ENCODE measurements at places on chromosomes 5 and 9.

DNA sequence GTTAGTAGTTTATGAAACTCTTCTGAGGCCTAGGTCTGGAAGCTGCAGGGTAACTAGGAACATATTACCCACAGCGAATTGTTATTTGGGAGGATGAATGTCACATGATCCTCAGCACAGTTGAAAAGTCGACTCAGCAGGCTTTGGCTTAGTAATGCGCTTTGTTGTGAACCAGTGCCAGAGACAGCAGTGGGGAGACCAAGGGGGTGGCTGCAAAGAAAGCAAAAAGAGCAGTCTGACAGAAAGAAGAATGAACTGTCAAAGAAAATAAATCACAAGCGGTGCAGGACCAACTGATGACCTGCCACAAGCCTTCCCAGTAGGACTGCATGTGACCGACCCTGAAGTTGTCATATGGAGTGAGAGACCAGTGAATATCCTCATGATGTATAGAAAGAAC is 170.0 kb downstream of the CCDC171 start:
- DNase-seq, result peak; percentile 44

- DNase-seq, result no peak
These were observed 33.0 kb downstream of the ELOVL7 start for GRCh38 chr5:60811105-60811504.

DNA sequence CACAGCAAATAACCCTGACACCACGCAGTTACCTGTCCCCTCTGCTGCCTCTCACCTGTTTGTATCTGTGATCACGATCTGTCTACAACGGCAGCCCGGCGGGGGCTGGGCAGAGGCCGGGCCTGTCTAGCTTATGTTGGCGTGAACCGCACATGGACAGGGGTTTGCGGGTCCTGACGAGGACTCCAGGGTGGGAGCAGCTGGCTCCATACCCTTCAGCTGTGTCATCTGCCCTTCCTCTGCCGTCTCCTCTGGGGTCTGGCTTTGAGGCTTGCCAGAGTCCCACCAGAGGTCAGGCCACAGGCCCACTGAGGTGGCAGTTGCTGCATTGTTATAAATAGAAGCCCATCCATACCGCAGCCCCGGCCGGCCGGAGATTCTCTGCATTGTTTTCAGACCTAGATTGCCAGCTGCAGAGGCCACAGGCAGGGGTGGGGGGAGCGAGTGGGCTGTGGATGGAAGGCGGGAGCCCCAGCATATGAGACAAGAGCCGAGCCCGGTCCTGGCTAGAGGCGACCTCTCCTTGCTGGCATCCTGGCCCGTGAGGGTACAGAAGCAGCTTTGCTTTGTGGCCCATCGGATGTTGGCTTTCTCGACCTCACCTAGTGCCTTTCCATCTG is 37.8 kb downstream of the FAM78A start:
- DNase-seq, result no peak

- no peak for DNase-seq
These were observed 10.7 kb downstream of the SLC25A25 start for GRCh38 chr9:128078504-128079434.

- DNase-seq, result no peak
These were observed 56.8 kb upstream of the TBCA start for GRCh38 chr5:77832938-77833337.

- DNase-seq, result no peak
These were observed 266.8 kb upstream of the NREP start for GRCh38 chr5:112023766-112024165.

- DNase-seq, result no peak
These were observed 147.2 kb upstream of the KLF4 start for GRCh38 chr9:107636571-107637381.

DNA sequence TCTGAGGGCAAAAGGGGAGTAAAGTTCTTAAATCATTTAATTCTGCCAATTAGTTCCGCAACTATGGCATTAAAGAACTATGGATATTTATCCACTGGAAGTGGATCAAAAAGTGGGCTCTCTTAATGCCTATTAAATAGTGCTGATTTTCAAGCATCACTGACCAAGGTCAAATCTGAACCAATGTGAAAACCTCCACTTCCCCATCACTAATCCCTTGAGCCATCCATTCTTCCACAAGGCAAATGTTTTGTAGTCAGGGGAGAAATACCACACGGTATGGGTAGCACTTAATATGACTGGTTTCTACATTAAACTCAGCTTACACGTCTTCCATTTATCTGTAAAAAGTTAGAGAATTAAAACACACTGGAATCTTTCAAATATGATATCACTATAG is 57.6 kb downstream of the MLLT3 start:
- no peak for DNase-seq

- DNase-seq, result no peak
These were observed 460.7 kb upstream of the MEF2C start for GRCh38 chr5:89343666-89344065.

GRCh38 chr5:33657804-33658440 is 217.2 kb downstream of the TARS1 start:
- DNase-seq, result no peak

DNA sequence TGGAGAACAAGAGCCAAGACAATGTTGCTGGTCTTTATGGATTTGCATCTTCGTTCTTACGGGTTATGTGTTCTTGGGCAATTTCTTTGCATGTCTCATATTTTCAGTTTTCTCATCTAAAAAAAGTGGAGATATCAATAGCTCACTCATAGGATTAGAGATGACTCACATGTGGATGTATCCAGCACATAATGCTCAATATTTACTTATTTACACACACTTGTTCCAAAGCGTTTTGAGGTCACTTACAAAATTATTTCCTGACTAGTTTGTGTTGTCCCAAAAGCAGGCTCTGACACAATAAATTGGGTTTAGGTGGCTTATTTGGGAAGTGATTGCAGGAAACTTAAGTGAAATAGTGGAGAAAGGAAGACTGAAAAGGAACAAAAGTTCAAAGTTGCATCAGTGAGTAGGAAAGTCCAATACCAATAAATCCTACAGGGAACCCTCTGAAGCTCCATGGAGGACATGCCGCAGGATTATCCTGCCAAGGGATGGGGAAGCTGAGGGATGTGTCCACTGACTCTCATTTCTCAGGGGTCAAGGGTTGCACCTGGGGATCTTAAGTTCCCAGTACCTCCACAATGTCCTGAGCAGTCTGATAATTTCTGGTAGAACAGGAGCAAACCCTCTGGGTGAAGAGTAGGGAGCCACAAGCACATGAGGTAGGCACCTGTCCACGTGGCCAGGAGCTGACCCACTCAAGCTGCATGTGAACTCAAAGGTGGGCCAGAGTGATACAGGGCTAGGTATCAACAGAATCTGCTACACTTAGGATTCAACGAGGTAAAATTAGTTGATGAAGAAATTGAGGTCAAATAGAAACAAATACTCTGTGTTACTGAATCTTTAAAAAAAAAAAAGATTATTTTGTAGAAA is 37.4 kb upstream of the SLC44A1 start:
- no peak for DNase-seq

DNA sequence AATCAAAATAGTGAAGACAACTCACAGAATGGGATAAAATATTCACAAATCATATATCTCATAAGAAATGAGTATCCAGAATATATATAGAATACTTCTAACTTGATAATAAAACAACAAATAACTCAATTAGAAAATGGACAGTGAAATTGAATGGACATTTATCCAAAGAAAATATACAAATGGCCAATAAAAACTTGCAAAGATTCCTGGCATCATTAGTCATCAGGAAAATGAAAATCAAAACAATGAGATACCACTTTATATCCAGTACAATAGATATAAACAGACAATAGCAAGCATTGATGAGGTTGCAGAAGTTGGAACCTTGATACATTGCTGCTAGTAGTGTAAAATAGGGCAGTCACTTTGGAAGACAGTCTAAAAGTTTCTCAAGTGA is 12.8 kb upstream of the TLR4 start:
- no peak for DNase-seq

DNA sequence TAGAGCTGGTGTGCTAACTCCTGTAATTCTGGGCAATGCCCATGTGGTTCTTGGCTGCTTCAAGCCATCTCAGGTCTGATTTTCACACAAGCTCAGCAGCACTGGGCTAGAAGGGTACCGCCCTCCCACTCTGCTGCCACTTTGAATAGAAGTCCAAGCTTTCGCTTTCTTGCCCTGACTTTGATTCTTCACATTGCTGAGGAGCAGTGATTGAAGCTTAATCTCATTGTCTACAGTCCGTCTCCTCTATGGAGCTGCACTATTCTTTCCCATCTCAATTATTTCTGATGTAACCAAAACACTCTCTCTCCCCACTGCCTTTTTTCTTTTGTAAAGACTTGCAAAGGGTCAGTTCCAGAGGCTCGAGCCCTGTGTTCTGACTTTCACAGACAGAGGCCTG is 12.9 kb upstream of the RNF183 start:
- DNase-seq, result no peak

DNA sequence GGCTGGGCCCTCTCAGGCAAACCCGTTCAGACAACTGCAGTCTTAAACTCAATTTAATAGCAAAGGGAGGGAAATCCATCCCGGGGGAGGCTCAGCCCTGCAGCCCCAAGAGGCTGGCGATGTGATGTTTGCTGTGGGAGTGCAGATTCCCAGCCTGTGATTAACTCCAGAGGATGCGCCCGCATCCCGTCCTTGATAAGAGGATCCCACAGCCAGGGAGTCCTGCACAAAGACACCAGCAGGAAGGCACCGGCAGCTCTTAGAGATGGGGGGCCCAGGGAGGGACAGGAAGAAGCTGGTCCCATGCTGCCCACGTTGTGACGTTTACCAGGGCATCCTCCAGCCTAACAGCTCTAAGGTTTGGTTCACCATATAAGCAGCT is 64.7 kb downstream of the MRPL36 start:
- DNase-seq, result no peak

- peak; percentile 85 for DNase-seq
These were observed 127.4 kb downstream of the BARX1 start for GRCh38 chr9:93827545-93828330.

DNA sequence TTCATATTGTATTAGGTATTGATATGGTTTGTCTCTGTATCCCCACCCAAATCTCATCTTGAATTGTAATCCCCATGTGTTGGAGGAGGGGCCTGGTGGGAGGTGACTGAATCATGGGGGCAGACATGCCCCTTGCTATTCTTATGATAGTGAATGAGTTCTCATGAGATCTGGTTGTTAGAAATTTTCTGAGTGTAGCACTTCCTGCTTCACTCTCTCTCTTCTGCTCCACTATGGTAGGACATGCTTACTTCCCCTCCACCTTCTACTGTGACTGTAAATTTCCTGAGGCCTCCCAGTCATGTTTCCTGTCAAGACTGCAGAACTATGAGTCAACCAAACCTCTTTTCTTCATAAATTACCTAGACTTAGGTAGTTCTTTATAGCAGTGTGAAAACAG is 187.4 kb upstream of the SLC24A2 start:
- no peak for DNase-seq

GRCh38 chr5:122607818-122608217 is 167.1 kb upstream of the SNX2 start:
- no peak for DNase-seq

DNA sequence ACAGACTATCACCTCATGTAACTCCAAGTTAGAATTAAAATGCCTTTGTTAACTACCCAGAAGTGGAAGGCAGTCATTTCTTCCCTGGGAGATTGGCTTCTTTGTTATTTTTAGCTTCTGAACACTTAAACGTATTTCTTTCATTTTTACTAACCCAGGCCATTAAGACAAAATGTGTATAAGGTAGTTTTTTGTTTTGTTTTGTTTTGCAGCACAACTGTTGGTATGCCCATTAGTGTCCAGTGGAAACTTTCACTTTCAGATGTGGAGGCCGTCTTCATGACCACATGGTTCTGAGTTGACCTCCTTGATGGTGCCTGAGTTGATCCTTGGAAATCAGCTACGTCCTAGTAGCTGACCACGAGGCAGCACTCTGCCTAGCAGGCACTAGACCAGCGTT is 264.6 kb upstream of the ZNF608 start:
- no peak for DNase-seq

DNA sequence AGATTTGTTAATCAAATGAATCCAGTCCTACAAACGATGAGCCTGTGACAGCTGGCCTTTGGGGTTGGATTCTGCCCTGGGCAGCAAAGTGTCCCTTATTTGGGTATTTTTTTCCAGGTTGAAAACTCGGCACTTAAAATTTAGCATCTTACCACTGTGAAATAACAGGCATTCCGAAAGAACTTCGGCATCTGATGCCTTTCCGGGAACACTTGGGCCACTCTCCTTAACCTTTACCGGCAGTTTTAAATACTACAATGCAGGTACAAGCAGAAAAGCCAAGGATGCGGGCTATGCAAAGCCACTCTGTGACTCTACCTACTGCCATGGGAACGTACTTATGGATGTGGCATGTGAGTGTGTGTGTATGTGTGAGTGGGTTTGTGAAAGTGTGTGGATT is 1.0 kb upstream of the RASGRF2 start:
- DNase-seq, result no peak

- DNase-seq, result no peak
These were observed 501.5 kb downstream of the DMAC1 start for GRCh38 chr9:7298123-7298522.

- DNase-seq, result peak; percentile 63
These were observed 179.7 kb upstream of the HAPLN1 start for GRCh38 chr5:83900306-83900705.

DNA sequence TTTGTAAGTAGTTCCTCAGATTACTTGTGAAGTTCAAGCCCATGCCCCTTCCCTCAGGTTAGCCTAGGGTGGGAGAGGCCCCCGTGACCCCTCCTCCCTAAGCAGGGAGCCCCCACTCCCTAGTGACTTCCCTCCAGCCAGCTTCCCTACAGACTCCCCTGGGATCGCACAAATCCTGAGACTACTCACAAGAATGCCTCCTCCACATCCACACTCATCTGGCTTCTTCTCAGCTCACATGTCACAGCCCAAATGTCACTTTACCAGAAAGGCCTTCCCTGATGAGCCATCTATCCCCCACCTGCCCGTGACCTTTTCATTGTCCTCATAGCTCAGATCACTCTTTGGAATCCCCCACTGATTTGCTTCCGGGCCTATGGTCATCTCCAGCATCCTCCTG is 96.7 kb upstream of the ARAP3 start:
- DNase-seq, result no peak

GRCh38 chr5:173719731-173720082 is 103.3 kb upstream of the BOD1 start:
- DNase-seq, result peak; percentile 78

GRCh38 chr5:91151947-91152346 is 231.2 kb downstream of the ARRDC3 start:
- DNase-seq, result no peak

- peak; percentile 87 for DNase-seq
These were observed 796 bp upstream of the GADD45G start for GRCh38 chr9:89603767-89604665.

- DNase-seq, result no peak
These were observed 663.2 kb downstream of the TLR4 start for GRCh38 chr9:118367383-118367782.

- no peak for DNase-seq
These were observed 41.5 kb downstream of the CXXC5 start for GRCh38 chr5:139689631-139690063.

DNA sequence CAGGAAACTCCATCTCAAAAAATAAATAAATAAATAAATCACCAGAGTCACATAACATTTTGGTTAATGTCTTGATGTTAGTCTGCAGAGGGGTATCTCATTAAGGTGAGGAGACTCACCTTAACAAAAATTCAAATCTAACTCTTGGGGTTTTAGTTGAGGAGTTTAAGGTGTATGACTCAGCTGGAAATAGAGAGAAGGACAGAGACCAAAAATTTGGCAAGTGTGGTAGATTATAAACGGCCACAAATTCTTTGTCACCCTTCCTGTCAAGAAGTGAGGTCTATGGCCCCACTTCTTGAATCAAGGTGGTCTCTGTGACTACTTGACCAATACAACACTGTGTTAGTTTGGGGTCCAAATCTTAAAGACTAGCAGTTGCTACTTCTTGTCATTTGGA is 60.8 kb downstream of the TTC39B start:
- DNase-seq, result no peak

- peak; percentile 59 for DNase-seq
These were observed 86.5 kb upstream of the TNFAIP8 start for GRCh38 chr5:119269061-119269944.

GRCh38 chr5:177311723-177312648 is at the start of gene MXD3:
TSS of gene MXD3 (minus strand) at chr5:177311898. CDS start at chr5:177311830, 68 bp downstream.
- DNase-seq, result peak; percentile 98
